SW480 (cell line): ENCODE measurements at places on chromosomes 11 and 22.
A peak's percentile ranks its signal among the peaks of the same experiment; 100 is the strongest.

GRCh38 chr11:92628401-92629292, 340.8 kb upstream of the MTNR1B start:
- no peak for DNase-seq

- DNase-seq = no peak
Measured at GRCh38 chr11:8346157-8346755, 82.6 kb upstream of the LMO1 start.

DNA sequence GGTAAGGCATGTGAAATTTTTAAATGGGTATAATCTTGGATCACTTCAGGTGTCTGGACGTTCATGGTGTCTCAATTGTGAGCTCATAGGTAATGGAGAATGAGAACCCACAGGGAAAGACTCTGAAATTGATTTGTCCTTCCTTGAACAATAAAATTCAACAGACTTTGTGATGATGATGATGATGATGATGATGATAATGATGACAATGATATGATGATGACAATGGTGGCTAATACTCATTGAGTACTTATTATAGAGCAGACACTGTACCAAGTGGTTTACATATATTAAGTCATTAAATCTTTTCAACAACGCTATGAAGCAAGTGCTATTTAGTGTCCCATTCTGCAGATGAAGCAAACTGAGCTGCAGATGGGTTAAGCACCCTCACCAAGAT, 86.6 kb upstream of the BDNF start:
- no peak for DNase-seq

DNA sequence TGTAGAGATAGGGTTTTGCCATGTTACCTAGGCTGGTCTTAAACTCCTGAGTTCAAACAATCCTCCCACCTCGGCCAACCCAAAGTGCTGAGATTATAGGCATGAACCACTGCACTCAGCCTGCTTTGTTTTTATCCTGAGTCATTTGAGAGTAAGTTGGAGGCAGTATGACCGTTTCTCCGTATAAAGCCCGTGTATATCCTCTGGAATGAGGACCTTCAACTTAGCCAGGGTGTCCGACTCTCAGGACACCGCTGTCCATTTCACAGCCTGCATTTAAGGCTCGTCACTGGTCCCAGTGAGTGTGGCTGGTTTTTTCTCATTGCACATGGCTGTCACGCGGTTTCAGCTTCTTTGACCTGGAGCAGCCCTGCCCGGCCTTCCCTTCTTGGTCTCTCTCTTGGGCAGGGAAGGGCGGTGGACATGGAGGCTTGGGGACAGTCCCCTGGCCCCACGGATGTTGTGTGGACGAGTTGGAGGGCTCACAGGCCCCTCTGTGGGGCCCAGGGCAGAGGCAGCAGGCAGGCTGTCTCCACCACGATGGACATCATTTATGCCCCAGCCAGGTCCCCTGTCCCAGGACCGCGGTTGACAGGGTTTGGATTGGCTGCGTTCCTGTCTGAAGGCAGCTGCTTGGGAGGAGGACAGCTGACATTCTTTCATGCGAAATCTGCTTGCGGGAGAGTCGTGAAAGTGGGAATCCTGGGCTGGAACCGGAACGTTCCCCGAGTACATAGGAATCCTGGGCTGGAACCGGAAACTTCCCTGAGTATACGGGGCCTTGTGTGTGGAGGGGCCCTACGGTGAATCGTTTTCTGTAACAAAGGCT, 93.3 kb downstream of the KCNQ1 start:
- DNase-seq = no peak

DNA sequence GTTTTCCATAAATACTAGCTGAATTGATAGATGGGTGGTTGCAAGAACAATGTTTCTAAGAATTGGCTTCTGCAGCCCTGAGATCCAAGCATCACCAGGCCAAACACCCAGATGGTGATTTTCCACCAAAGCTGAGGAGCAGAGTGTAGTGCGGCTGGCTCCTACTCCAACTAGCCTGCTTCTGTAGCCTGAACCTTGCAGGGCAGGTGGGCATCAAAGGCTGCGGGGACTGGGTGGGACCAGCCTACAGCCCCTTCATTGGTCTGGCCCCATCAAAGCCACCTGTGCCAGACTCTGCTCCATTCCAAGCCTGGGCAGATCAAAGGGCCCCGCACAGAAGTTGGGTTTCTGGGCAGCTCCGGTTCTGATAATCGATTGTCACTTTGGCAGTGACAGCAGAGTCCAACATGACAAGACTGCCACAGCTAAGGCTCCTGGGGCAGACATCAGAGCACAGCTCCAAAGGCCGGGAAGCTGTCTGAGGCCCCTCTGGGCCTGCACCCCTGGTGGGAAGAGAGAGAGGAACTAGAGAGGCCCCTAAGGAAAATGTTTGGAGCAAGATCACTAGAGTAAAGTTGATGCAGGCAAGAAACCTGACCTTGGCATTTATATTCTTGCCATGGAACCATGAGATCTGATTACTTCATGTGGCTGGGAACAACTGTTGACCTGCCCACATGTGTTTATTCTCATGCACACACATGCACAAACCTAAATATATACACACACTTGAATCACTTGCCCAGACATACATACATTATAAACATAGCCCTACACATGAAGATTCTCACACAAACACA, 582.9 kb downstream of the INSC start:
- DNase-seq = peak; percentile 77

DNA sequence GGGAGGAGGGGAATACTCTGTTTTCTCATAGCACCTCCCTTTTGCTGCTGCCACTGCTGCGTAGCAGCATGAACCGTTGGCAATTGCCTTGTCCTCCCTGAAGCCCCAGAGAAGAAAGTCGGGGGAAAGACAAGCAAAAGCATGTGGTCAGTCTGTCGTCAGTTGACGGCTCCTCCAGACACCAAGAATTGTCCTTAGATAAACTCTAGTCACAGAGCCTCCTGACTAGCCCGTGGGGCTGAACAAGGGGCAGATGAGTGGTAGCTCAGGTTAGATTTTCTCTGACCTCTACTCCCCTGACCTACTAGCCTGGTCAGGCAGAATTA, 126.4 kb upstream of the HSD17B12 start:
- no peak for DNase-seq

GRCh38 chr11:69383372-69384250, 89.7 kb downstream of the MYEOV start:
- DNase-seq = no peak

DNA sequence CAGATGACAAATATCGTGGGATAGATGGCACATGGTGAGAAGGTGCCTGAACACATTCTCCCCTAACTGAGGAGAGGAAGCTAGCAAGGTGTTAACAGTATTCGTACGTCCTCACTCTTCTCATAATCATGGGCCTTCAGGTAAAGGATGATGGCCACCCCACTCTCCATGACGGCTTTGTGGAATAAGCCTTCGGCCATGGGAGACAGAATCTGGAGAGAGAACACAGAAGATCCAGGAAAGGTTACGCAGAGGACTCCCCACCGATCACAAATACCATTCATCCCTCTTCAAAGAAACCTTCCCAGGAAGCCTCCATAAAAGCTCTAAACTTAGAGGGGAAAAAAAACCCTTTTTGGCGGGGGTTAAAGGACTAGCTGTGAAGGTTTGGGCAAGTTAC, 189.9 kb downstream of the BCR start:
- DNase-seq = no peak

DNA sequence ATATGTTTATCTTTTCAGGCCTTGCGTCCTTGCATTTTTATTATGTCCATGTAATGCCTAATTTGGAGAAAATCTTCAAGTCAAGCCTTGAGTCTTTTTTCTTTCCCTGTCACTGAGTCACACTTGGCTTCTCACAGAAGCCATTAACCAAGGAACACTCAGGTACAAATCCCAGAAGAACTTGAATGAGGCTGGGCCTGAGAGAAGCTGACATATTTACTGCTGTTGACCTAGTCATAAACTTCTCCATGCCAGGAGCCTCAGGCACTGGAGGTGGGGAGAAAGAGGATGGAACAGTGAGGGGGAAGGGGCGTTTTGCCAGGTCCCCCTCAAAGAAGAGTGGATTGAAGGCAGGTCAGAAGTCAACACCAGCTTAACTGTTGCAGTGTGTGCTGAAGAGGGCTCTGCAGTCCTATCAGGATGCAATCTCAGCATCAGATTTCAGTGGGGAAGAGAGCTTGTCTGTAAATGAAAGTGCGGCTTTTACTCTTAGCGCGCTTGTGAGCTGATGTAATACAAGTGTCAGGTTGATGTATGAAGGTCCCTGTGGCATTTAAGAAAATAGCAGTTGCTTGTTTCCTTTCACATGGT, 526.0 kb downstream of the ETS1 start:
- no peak for DNase-seq

DNA sequence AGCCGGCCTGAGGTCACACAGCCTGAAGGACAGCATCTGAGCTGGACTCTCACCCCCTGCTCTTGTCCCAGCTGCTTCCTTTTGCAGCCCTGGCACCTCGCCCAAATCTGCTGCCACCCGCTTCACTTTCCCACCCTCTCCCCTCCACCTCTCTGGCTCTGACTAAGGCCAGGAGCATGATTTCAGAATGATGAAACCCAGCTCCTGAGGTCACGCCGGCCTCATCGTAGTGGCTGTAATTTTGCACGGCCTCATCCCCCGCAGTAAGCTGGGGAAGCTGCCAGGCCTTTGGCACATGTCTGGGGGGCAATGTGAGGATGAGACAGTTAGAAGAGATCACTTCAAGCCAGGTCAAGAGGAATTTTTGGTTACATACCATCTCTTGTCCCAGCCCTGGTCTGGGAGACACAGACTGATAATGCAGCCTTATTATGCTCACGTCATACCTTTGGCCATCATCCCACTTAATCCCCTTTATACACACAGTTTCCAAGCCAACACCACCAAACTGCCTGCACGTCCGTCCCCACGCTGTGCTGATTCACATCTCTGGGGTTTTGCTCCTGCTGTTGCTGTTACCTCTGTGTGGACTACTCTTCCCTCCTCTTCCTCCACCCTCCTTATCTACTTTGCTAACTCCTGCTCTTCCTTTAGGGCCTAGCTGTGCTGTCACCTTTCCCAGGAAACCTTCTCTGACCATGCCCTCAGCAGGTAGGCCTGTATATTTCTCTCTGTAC, 58.1 kb downstream of the CHRDL2 start:
- peak; percentile 31 for DNase-seq

- DNase-seq = no peak
Measured at GRCh38 chr11:29125606-29126005, 891.2 kb downstream of the KCNA4 start.

DNA sequence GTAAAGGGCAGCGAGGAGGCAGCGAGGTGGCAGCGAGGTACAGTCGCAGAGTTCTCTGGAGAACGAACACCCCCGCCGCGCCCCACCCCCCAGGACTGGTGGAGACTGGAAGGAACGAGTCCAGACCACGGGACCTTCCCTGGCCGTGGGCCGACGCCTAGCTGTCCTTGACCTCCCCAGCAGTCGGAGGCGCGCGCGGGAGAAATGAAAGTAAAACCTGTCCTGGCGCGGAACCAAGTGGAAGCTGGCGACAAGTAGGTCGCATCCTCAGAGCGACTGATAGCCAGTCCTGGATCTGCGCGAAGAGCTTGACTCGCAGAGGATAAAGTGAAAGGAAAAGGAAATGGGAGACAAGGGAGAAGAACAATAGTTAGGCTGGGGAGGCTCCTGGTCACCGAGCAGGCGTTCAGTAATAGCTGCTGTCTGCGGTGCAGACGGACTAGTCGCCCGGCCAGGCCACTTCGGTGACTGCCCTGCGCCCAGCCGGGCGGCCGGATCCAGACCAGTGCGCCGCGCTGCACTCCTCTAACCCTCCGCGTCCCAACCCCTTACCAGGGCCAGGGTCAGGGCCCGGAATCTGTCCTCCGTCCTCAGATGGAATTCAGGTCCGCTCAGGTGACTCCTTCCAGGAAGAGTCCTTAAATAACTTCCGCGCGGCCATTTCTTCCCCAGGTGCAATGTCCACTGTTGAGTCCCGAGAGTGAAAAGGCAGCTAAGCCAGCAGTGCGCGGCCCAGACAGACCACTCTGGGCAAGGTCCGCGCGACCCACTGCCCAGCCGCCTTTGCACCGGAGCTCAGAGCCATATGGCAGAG, 1.9 kb upstream of the ADM start:
- peak; percentile 83 for DNase-seq

DNA sequence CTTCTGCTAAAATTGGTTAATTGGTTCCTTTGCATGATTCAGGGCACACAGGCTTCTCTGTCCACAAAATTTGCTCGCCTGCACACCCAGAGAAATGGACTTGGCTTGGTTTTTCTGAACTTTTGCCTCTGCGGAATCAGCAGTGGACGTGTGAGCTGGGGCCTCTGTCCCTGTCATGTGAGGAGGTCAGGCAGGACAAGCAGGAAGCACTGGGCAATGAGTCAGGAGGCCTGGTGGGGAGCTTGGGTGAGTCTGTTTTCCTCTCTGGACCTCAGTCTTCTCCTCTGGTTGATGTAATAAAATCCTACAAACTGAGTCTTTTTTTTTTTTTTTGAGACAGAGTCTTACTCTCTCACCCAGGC, 10.4 kb upstream of the CELSR1 start:
- DNase-seq = peak; percentile 20

GRCh38 chr11:69129053-69129452, 26.7 kb upstream of the SMIM38 start:
- DNase-seq = no peak
